ENCODE measurements at places on chromosomes 13 and 19. TPM values are rescaled to one million over a fixed set of nuclear protein-coding genes. Genes with fewer than 3 reads are reported as not detected.
A peak's percentile ranks its signal among the peaks of the same experiment; 100 is the strongest.

GRCh38 chr13:30341815-30342570 is 34.6 kb upstream of the KATNAL1 start:
- H3K4me1 ChIP-seq, result peaks cover 60% of the 10 kb centered on the region
- peak overlapping the region; percentile 1 for H3K4me3 ChIP-seq
- peak; percentile 86 for DNase-seq
- H3K27me3 ChIP-seq, result no peaks in the 10 kb centered on the region
- H3K27ac ChIP-seq, result no peak overlapping the region

GRCh38 chr19:39647918-39648317 is 7.8 kb upstream of the LGALS16 start:
- H3K27ac ChIP-seq, result no peak overlapping the region
- no peaks in the 10 kb centered on the region for H3K36me3 ChIP-seq
- no peaks in the 10 kb centered on the region for H3K27me3 ChIP-seq
- DNase-seq, result no peak

Gene CEACAM20
- not detected for total RNA-seq

GRCh38 chr13:30017880-30018279 is 167.5 kb upstream of the UBL3 start:
- H3K27ac ChIP-seq, result no peak overlapping the region
- H3K27me3 ChIP-seq, result no peaks in the 10 kb centered on the region
- peaks cover 29% of the 10 kb centered on the region for H3K4me1 ChIP-seq
- H3K36me3 ChIP-seq, result no peaks in the 10 kb centered on the region
- H3K4me3 ChIP-seq, result no peak overlapping the region

DNA sequence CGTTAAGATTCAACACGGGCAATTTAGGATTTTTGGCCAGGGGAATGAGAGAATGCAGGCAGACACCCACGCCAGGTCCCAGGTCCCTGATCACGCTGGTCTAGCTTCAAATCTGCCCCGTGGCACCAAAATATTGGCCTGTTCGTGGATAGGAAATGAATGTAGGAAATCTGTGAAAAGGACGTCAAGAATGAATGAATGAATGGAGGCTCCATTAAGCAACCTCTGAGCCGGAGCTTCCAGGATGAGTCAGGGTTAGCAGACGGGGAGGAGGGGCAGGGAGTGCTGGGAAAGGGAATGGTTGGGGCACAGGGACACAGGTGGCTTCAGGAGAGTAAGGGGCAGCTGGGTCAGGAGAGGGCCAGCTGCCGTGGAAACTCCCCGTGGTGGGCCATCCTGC is 4.2 kb downstream of the SULT2B1 start:
- peak overlapping the region; percentile 73 for H3K27ac ChIP-seq
- H3K4me3 ChIP-seq, result no peak overlapping the region
- peaks cover 55% of the 10 kb centered on the region for H3K4me1 ChIP-seq
- DNase-seq, result peak; percentile 68
- H3K36me3 ChIP-seq, result no peaks in the 10 kb centered on the region
- H3K27me3 ChIP-seq, result no peaks in the 10 kb centered on the region

DNA sequence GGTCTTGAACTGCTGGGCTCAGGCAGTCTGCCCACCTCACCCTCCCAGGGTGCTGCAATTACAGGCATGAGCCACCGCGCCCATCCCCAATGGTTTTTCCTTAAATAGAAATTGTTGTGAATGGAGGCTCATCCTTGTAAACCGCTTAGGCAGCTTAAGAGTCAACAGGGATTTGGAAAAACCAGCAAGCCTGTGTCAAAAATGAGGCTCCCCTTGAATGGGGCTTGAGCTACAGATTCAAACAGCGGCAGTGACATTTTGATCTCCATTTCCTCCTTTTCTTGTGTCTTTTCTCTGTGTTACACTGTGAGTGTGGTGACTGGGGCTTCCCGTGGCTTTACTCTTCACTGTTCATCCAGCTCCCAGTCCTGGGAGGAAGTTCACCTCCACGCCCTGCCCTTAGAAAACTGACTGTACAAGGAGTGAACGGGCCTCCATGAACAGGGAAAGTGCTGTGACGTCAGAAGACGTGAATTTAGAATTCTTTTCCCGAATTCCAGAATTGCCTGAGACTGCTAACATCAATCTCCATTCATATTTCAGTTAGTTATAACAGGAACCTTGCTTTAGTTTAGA is 15.3 kb upstream of the RAB8A start:
- H3K27ac ChIP-seq, result peak overlapping the region; percentile 8
- H3K36me3 ChIP-seq, result peaks cover 57% of the 10 kb centered on the region
- H3K27me3 ChIP-seq, result no peaks in the 10 kb centered on the region
- DNase-seq, result no peak
- peaks cover 69% of the 10 kb centered on the region for H3K4me1 ChIP-seq

Gene FGF22
- total RNA-seq, result not detected

Gene ICAM4
- total RNA-seq, result 0.68 TPM

Gene ZNF284
- 2.0 TPM for total RNA-seq

DNA sequence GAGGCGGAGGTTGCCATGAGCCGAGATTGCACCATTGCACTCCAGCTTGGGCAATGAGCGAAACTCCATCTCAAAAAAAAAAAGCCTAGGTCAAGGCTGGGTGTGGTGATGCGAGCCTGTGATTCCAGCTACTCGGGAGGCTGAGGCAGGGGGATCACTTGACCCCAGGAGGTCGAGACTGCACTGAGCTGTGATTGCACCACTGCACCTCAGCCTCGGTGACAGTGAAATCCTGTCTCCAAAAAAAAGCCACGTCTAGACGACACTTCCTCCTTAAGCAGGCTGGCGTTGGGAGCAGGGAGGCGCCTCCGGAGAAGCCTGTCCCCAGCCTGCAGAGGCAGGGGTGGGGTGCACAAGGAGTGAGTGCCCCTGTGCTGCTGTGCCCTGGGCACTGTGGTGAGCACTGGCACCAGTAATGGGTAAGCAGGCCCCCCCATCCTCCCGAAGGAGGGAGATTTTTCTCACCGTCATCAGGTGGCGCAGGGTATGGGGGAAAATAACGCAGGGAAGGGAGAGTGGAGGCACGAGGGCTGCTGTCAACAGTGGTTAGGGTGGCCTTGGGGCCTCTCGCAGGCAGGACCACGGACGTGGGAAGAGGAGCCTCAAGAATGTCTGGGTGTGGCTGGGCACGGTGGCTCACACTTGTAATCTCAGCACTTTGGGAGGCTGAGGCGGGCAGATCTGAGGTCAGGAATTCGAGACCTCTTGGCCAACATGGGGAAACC is 706 bp downstream of the P2RY11 start:
- peaks cover 48% of the 10 kb centered on the region for H3K36me3 ChIP-seq
- no peak for DNase-seq
- no peak overlapping the region for H3K4me3 ChIP-seq
- H3K27ac ChIP-seq, result no peak overlapping the region
- peaks cover 8% of the 10 kb centered on the region for H3K4me1 ChIP-seq

Gene ABHD8
- 32.2 TPM for total RNA-seq

Gene POU2F2
- total RNA-seq, result 3.5 TPM

GRCh38 chr13:53144826-53145225 is 116.2 kb downstream of the OLFM4 start:
- H3K4me3 ChIP-seq, result no peak overlapping the region
- H3K27ac ChIP-seq, result no peak overlapping the region
- H3K27me3 ChIP-seq, result no peaks in the 10 kb centered on the region
- no peak for DNase-seq

Gene ZNF763
- total RNA-seq, result 0.55 TPM

- peak overlapping the region; percentile 76 for H3K27ac ChIP-seq
- H3K4me3 ChIP-seq, result peak overlapping the region; percentile 12
Observed at GRCh38 chr13:101624210-101624922, 171.9 kb downstream of the ITGBL1 start.

DNA sequence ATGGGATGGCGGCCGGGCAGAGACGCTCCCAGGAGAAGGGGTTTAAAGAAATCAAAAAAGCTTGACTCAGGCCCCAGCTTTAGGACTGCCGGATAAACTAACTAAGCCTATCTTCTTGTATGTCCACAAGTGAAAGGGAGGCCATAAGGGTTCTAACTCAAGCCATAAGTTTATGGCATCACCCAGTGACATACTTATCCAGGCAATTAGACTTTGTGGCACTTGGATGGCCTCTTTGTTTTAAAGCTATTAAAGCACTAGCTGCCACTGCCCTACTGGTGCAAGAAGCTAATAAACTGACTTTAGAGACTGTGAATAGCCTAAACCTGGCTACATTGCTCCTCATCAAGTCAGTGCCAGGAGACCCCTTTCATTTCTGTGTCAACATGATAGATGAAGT is 102.0 kb downstream of the ZNF429 start:
- H3K27ac ChIP-seq, result no peak overlapping the region
- DNase-seq, result no peak
- H3K36me3 ChIP-seq, result no peaks in the 10 kb centered on the region
- H3K4me1 ChIP-seq, result no peaks in the 10 kb centered on the region

Gene LGALS14
- total RNA-seq, result not detected

DNA sequence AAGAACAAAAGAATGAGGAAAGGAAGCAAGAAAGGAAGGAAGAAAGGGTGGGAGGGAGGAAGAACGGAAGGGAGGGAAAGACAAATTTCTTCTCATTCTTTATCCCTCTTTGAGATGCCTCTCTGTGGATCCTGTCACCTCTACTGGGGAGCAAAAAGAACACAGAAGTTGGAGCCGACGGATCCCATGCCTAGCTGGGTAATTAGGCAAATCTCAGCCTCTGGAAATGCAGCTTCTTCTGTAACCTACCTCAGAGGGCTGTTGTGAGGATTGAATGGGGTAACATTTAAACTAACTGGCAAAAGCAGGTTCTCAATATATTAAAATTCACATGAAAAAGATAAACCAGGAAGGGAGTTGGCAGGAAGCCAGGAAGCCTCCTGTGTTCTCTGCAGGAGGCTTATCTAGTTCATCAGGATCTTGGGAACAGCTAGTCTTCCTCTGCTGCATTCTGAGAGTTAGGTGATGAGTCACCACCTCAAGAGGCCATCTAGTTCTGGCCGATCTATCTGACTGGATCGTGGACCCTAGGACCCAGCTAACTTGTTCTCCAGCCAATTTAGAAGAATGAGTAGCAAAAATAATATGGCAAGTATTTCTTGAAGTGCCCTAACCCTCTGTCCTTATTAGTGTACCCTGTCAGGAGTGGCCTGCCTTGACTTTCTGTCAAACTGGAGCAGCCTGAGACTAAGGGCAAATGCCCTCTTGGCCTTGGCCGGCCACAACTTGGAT is 15.2 kb upstream of the CPB2 start:
- no peaks in the 10 kb centered on the region for H3K36me3 ChIP-seq
- no peak overlapping the region for H3K27ac ChIP-seq

Gene DIRAS1
- 0.57 TPM for total RNA-seq

Gene SKA3
- 12.5 TPM for total RNA-seq

GRCh38 chr19:40804783-40805242 is 5.8 kb downstream of the EGLN2 start:
- no peaks in the 10 kb centered on the region for H3K27me3 ChIP-seq
- no peak overlapping the region for H3K4me3 ChIP-seq
- no peak overlapping the region for H3K27ac ChIP-seq
- peaks cover 32% of the 10 kb centered on the region for H3K4me1 ChIP-seq

GRCh38 chr19:1471515-1472160 is 7.4 kb downstream of the C19orf25 start:
- H3K27me3 ChIP-seq, result no peaks in the 10 kb centered on the region
- H3K4me1 ChIP-seq, result no peaks in the 10 kb centered on the region
- DNase-seq, result no peak
- H3K36me3 ChIP-seq, result no peaks in the 10 kb centered on the region
- no peak overlapping the region for H3K27ac ChIP-seq

GRCh38 chr19:40691421-40692211 is 1.2 kb upstream of the NUMBL start:
- H3K4me1 ChIP-seq, result peaks cover 19% of the 10 kb centered on the region
- H3K27ac ChIP-seq, result peak overlapping the region; percentile 81
- no peaks in the 10 kb centered on the region for H3K36me3 ChIP-seq
- DNase-seq, result no peak

Gene CDADC1
- total RNA-seq, result 12.9 TPM

DNA sequence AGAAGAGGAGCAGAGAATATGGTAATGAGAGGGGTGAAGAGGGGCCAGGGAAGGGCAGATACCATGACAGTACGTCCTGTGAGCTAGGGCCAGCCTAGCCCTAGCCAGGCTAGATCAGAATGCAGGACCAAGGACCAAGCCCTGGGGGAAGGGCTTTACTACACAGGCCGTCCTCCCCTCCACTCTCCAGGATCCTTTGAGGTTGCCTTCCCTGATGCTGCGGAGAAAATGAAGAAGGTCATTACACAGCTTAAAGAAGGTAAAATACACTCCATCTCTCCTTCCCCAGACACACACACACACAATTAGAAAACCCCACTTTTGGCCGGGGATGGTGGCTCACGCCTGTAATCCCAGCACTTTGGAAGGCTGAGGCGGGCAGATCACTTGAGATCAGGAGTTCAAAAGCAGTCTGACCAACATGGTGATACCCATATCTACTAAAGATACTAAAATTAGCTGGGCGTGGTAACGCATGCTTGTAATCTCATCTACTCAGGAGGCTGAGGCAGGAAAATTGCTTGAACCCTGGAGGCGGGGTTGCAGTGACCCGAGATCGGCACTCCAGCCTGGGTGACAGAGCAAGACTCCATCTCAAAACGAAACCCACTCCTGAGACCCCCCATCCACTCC is 8.5 kb downstream of the SPACA6 start:
- H3K4me1 ChIP-seq, result peaks cover 8% of the 10 kb centered on the region
- no peak overlapping the region for H3K4me3 ChIP-seq
- no peaks in the 10 kb centered on the region for H3K27me3 ChIP-seq
- no peak overlapping the region for H3K27ac ChIP-seq
- peaks cover 10% of the 10 kb centered on the region for H3K36me3 ChIP-seq
